ENCODE measurements at places on chromosomes 6 and 20.

GRCh38 chr6:85006362-85006761, 242.0 kb upstream of the TBX18 start:
- DNase-seq, result no peak
- no peak overlapping the region for H3K27ac ChIP-seq
- H3K4me3 ChIP-seq, result no peak overlapping the region
- H3K4me1 ChIP-seq, result no peaks in the 10 kb centered on the region

GRCh38 chr20:59320854-59321647, 20.6 kb downstream of the EDN3 start:
- H3K27me3 ChIP-seq, result no peaks in the 10 kb centered on the region
- H3K4me1 ChIP-seq, result no peaks in the 10 kb centered on the region

- H3K36me3 ChIP-seq, result no peaks in the 10 kb centered on the region
- no peak overlapping the region for H3K4me3 ChIP-seq
- DNase-seq, result no peak
- H3K4me1 ChIP-seq, result no peaks in the 10 kb centered on the region
- H3K27ac ChIP-seq, result no peak overlapping the region
- H3K27me3 ChIP-seq, result no peaks in the 10 kb centered on the region
Observed at GRCh38 chr6:20001286-20001685, 164.1 kb downstream of the ID4 start.

DNA sequence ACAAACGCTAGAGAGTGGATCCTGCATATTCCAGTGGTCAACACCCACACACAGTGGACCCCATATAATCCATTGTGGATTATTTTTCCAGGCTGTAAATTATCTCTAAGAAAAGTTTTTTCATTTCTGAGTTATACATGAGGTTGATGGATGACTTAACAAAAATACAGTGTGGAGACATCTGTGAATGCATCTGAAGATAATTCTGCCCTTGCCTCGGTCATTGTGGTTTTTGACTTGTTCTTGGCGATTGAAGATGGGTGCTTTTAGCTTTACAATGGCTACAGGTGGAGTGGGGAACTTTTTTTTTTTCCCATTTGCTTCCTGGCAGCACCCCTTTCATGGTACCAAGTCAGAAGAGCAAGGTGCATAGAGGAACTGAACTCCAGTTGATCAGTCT, 242.7 kb downstream of the MYLK4 start:
- no peaks in the 10 kb centered on the region for H3K36me3 ChIP-seq
- DNase-seq, result no peak
- H3K27me3 ChIP-seq, result no peaks in the 10 kb centered on the region
- H3K4me3 ChIP-seq, result no peak overlapping the region
- no peak overlapping the region for H3K27ac ChIP-seq

DNA sequence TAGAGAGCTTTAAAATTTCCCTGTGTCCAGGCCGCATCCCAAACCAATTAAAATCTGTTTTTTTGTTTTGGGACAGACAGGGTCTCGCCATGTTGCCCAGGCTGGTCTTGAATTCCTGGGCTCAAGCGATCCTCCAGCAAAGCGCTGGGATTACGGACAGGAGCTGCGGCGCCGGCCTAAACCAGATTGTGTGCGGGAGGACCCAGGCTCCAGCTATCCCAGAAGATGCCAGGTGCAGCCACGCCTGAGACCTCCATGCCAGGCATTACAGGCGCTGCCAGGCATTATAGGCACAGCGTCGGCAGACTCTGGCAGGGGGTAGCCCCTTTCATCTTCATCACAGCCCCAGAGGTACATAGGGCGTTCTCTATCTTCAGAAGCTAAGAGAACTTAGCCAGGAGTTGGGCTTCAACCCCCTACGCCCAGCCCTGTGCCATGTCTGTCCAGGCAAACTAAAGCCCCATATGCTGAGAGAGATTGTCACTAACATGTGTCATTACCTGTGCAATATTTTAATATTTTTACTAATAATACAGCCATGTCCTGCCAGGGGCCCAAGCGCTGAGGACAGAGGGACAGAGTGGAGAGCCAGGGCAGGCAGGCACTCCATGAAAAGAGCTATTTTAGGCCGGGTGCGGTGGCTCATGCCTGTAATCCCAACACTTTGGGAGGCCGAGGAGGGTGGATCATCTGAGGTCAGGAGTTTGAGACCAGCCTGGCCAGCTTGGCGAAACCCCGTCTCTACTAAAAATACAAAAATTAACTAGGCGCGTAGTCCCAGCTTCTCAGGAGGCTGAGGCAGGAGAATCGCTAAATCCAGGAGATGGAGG, 9.8 kb upstream of the GRM4 start:
- no peaks in the 10 kb centered on the region for H3K36me3 ChIP-seq
- no peak overlapping the region for H3K27ac ChIP-seq
- H3K4me1 ChIP-seq, result peaks cover 7% of the 10 kb centered on the region
- peaks cover 38% of the 10 kb centered on the region for H3K27me3 ChIP-seq
- H3K4me3 ChIP-seq, result no peak overlapping the region
- peak; percentile 16 for DNase-seq

Measured in upper lobe of right lung (tissue), 1 donor.